Keratinocyte (primary cell): ENCODE measurements at places on chromosomes 7 and 10.

DNA sequence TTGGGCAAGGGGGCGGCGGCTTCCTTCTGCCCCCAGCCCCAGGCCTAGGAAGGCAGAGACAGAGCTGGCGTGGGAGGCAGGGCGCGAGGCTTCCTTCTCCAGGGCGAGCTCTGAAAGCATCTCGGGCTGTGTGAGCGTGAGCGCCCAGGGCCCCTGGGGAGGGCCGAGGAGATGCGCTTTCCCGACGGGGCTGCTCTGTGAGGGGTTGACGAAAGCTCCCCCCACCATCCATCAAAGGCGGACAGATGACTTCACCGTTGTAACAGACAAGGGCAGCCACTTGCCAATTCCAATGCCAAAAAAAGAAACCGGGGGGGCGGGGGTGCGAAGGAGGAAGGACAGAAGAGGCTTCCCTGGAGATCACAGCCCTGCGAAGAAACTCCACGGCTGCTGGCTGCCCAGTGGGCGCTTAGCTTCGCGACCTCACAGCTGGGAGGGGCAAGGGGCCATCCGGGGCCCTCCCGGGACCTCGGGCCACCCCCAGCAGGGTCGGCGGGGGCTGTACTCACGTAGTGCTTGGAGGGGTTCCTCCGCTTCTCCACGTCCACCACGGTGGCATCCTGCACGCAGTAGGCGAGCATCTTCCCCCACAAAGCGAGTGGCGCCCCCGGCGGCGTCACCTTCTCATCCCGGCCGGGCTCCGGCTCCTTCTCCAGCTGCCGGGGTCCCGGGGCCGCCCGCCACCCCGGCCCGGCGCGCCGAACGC, 537 bp downstream of the SH3PXD2A start:
- no peak for DNase-seq

- no peak for DNase-seq
Observed at GRCh38 chr7:105611856-105612775, 30.8 kb upstream of the EFCAB10 start.

DNA sequence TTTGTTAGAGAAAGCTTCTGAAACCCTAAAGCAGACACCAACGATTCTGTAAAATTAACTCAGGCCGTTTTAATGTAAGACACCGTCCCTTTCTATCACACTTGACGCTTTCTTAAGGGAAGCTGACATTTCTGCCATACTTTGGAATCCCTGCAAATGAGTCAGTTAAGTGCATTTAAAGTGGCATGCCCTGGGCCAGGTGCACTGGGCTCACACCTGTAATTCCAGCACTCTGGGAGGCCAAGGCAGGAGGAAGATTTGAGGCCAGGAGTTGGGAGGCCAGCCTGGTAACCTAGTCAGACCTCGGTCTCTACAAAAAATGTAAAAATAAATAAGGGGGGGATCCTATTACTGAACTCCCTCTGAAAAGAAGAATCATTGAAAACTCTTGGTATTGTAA, 4.4 kb downstream of the UBE2H start:
- no peak for DNase-seq

GRCh38 chr7:139246905-139247304, 15.9 kb downstream of the UBN2 start:
- DNase-seq = no peak

- no peak for DNase-seq
Observed at GRCh38 chr10:5666008-5666840, at the start of gene ASB13. TSS of gene ASB13 (minus strand) at chr10:5666595. CDS start at chr10:5666551, 44 bp downstream.

DNA sequence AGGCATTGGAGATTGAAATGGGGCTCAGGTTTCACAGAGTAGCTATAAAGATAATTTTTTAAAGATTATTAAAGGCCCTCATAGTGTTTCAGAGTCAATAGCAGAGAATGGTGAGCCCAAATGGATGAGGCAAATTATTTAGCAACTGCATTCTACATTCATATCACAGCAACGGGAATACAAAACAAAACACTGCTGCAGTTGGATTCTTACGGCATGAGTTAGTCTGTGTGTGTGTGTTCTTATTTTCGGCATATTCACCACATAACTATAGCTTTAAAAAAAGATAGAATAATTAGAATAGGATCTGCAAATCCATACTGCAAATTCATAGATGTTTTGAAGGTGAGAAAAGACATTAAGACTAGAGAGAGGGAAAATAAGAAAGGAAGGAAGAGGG, 66.0 kb downstream of the SUGCT start:
- no peak for DNase-seq

GRCh38 chr10:30812018-30812851, 182.7 kb upstream of the LYZL2 start:
- DNase-seq = no peak

GRCh38 chr7:130732980-130733930, 752 bp downstream of the KLF14 start:
- DNase-seq = no peak

DNA sequence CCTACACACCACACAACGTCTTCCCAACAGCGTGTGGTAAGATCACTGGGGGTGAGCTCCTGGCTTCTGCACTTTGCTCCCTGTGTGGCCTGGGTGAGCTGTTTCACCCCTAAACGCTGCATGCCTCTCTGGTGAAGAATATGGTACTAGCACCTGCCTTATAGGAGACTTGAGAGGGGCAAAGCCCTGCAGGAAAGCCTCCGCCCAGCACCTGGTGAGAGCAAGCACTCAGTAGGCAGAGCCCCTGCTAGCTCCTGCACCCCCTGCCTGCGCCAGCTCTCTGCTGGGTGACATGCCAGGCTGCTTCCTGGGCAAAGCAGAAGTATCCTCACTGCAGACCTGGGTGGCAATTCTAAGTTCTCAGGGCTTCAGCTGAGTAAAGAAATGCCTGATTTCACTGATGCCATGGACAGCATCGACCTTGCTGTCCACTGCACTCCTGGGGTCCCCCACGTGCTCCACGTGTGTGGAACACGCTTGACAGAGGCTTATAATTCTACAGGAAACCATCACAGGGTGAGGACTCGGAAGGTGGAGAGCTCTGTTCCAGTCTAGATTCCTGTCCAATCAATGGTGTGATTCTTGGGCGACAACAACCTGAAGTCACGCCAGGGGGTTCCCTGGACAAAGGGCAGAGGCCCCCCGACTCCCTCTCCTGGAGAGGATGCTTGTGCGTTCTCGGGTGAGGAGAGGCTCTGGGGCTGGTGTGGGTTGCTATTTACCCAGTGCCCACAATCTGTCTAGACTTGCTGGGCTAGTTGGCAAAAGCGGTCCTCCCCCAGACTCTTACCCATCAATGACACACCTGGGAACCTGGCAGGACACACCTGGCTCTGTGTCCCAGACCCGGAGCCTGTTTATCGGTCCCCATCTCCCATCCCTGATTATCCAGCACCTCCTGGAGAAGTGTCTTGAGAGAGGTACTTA, 5.0 kb upstream of the CALML5 start:
- no peak for DNase-seq

- no peak for DNase-seq
Observed at GRCh38 chr7:13090959-13091358, 403.5 kb downstream of the ARL4A start.

- no peak for DNase-seq
Observed at GRCh38 chr10:121580276-121581116, 17.7 kb downstream of the FGFR2 start.

DNA sequence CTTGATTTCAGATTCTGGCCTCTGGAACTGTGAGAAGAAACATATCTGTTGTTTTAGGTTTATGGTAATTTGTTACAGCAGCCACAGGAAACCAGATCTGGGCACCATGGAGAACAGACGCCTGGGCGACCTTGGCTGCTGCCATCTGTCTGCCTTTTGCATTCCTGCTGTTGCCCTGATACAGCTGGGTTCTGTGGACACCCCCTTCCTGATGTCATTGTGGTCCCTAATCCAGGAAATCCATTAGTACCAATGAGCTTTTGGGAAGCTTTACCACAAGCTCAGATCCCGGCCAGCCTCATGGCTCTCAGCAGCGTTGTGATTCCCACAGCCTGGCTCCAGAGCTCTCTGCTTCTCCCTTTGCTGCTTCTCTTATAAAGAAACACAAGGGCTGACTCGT, 174.2 kb upstream of the NPS start:
- DNase-seq = no peak

GRCh38 chr10:29408847-29409240, 120.0 kb downstream of the LYZL1 start:
- no peak for DNase-seq

- no peak for DNase-seq
Observed at GRCh38 chr10:78471723-78472550, 438.3 kb downstream of the RPS24 start.

GRCh38 chr10:52682766-52683165, 89.8 kb downstream of the MBL2 start:
- DNase-seq = no peak

- no peak for DNase-seq
Observed at GRCh38 chr10:21212348-21212747, 313.1 kb downstream of the SKIDA1 start.

DNA sequence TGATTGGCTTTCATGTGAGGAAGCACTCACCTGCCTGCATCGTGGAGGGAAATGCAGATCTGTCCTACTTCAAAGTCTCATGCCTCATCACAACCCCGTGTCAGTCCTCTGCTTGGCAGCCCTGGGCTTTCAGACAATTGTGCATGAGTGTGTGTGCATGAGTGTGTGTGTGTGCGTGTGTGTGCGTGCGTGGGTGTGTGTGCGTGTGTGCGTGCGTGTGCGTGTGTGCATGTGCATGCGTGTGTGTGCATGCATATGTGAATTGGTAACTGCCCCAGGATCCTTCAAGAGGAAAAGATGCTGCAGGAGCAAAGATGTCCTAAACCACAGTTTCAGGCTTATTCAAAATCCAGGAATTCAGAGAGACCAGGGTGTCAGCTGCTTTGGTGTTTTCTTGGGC, 71.3 kb downstream of the LANCL2 start:
- DNase-seq = no peak

- no peak for DNase-seq
Observed at GRCh38 chr7:157547102-157547501, 210.3 kb downstream of the DNAJB6 start.

DNA sequence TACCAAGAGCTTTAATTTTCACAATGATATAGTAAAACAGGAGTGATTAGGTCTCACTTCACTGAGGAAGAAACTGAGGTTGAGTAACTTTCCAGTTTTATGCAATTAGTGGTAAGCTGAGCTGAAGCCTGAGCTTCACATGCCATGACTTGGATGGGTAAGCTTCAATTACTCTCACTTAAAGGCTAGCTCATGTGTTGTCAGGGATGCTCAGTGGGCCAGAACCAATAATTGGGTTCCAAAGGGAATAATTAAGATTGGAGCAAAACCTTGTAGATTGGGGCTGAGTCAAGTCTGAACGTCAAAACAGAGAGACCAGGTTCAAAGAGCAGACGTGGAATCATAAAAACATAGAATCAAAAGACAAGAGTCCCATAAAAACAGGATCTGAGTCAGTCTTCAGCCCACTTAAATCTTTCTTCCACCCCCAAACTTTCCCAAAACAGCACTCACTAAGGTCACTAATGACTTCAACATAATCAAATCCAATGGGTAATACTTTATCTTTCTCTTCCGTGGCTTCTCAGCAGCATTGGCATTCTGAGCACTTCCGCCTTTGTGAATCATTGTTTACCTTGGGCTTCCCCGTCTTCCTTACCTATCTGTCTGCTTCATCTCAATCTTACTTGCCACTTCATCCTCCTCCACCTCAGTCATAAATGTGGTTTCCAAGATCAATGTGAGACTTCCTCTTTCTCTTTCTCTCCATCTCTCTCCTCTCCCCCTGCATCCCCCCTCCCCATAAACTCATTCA, 23.0 kb upstream of the EGFR start:
- no peak for DNase-seq

GRCh38 chr10:14056610-14057332, 274.0 kb downstream of the FRMD4A start:
- no peak for DNase-seq

- no peak for DNase-seq
Observed at GRCh38 chr7:128000854-128001265, 30.4 kb downstream of the LRRC4 start.

DNA sequence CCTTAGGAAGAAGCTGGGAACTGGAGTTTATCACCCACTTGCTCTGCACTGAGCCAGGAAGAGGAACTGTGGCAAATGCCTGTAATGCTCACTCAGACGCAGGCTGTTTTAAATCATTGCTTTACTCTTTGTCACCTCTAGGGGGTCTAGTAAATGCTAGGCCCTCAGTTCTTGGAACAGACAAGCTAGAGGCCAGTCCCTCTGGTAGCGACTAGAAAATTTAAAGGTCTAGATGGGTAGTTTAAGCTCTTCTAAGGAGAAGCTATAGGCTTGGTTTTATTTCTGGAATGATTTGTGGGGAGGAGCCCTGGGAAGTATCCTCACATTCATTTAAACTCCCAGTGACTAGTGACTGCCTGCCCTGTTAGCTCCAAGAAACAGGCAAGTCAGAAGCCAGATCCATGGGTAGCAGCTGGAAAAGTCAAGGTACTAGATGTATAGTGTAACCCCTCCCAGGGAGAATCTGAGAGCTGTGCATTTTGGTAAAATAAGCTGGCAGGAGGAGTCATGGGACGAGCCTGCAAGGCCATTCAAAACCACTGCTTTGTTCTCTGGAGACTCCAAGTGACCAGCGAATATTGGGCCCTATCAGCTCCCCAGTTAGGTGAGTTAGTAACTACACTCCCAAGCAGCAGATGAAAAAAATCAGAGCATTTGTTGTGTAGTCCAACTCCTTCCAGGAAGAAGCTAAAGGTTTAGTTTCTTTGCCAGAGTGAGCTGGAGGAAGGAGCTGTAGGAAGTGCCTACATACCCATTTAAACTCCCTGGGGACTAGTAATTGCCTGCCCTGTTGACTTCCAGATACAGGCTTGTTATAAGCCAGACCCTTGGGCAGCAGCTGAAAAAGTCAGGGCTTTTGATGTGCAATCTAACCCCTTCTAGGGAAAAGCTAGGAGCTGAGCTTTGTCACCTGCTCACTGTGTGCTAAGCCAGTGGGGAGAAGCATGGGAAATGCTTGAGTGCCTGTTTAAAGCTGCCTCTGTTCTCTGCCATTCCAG, 68.9 kb downstream of the DYNC1I1 start:
- no peak for DNase-seq

- no peak for DNase-seq
Observed at GRCh38 chr7:127486654-127487053, 94.1 kb upstream of the ZNF800 start.

GRCh38 chr10:87508837-87509236, 4.1 kb downstream of the MINPP1 start:
- DNase-seq = no peak

DNA sequence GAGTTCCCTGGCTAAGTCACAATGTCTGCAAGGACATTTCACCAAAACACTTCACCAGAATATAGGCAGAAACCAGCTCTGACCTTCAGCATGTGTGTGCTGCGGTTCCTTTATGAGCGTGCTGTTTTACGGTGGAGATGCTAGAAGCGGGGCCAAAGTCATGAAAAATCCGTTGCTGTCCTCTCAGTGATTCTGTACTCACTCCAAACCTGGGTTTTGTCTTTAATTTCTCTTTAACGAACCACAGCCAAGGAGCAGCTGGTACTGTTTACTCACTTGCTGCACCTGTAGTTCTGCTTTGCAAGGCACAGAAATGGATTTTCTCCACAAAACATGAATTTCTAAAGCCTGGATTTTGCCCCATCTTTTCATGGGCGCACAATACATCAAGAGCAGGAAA, 639.9 kb downstream of the PHTF2 start:
- DNase-seq = no peak

DNA sequence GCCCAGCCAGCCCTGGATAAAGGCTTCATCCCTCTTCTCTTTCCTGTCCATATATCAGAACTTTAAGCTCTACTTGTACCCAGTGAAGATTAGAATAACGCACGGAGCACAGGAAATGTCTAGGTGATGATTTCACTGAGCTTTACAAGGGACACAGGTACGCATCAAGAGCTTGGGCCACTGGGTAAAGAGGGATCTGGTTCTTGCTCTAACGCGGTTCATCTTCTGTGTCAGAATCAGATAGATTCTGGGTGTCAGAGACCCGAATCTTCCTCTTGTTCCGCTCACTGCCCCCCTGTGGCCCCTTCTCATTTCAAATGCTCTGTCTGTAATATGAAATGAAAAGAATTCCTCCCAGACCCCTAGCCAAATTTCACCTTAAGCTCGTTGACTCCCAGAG, 24.7 kb downstream of the IL2RA start:
- DNase-seq = no peak
